NAMALWA (cell line): ENCODE measurements at places on chromosomes 13 and 19.

DNA sequence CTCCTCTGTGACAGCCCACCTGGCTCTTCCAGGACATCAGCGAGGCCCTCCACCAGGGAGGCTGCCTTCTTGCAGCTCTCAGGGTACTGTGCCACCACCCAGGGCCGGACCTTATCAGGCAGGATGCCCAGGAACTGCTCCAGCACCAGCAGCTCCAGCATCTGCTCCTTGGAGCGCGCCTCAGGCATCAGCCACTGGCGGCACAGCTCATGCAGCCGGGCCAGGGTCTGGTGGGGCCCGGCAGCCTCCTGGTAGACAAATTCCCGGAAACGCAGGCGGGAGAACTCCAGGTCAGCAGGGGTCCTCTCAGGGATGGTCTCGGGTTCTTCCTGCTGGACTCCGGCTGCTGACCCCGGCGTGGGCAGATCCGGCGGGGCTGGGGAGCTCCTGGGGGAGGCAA lies 8.2 kb downstream of the ZSCAN18 start:
- no peak for DNase-seq

GRCh38 chr13:48232420-48233045 lies 473 bp upstream of the ITM2B start:
- DNase-seq: no peak

- DNase-seq: no peak
Measured at GRCh38 chr13:44352202-44352601, 21.4 kb upstream of the SERP2 start.

- DNase-seq: no peak
Measured at GRCh38 chr13:46101484-46102254, 3.2 kb downstream of the CPB2 start.

- no peak for DNase-seq
Measured at GRCh38 chr13:95146486-95146885, 154.8 kb downstream of the ABCC4 start.

- DNase-seq: no peak
Measured at GRCh38 chr19:54523403-54523802, 20.8 kb downstream of the LAIR2 start.

- no peak for DNase-seq
Measured at GRCh38 chr19:33866696-33867095, 70.0 kb downstream of the KCTD15 start.

DNA sequence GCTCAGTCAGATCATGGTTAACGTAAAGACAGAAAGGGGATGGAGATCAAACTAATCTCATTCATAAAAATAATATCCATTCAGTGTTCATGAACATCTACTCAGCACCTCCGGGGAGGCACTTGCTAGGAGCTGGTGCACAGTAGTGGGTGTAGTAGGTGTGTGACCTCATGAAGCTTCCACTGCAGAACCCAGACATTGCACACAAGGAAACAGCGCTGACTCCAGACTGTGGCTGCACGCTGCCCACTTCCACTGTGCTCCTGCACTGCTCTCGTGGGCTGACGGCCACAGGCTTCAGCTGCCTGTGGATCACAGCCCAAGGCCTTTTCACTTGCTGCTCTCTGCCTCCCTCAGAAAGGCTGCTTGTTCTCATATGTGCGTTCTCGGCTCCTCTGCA lies 214.4 kb upstream of the ZNF507 start:
- DNase-seq: no peak

DNA sequence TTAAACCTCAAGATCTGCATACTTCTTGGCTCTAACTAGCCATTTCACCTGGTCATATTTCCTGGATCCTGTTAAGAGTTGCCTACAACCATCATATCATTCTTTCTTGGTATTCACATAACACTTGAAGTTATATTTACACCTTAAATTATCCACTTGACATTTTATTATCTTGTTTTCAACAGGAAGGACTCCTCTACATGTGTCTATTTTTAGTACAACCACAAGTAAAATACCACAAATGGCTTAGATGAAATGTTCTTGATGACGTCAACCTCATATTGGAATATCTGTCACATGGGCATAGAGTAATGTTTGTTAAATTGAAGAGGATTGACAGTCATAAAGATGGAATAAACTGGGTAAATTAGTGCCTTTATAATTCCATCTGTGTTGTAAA lies 9.4 kb downstream of the PCDH20 start:
- DNase-seq: no peak

GRCh38 chr19:40251244-40251643 lies 24.8 kb upstream of the CCNP start:
- no peak for DNase-seq

DNA sequence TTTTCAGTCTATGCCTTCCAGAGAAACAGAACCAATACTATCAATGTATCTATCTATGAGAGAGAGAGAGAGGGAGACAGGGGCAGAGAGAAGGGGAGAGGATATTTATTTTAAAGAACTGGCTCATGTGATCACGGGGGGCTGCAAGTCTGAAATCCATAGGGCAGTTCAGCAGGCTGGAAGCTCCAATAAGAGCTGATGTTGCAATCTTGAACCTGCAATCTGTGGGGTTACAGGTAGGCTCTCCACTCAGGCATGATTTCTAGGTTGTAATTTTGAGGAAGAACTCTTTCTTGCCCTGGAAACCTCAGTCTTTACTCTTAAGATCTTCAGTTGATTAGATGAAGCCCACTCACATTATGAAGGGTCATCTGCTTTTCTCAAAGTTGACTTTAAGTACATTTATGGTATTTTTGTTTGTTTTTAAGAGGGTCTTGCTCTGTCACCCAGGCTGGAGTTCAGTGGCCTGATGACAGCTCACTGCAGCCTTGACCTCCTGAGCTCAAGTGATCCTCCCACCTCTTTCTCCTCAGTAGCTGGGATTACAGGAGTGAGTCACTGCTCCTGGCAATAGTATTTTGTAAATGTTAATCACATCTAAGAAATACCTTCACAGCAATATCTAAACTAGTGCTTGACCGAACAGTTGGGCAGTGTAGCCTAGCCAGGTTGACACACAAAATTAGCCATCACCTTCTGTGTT lies 376.4 kb downstream of the FGF9 start:
- no peak for DNase-seq

GRCh38 chr13:96274046-96274445 lies 184.1 kb downstream of the HS6ST3 start:
- no peak for DNase-seq

DNA sequence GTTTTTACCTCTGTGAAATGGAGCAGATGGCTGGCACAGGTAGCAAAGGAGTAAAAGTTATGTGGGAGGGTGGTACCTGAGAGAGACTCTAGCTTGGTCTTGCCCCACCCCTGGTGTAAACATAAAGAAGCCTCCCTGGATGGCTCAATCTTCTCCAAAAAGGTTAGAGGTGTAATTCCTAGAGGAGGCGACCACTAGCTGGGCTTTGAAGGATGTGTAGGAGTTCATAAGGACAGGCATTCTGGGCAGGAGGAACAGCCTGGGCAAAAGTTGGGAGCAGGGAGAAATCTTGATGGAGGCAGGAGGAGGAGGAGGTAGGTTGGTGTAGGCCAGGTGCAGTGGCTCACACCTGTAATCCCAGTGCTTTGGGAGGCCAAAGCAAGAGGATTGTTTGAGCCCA lies 7.8 kb upstream of the ICAM4 start:
- DNase-seq: no peak

DNA sequence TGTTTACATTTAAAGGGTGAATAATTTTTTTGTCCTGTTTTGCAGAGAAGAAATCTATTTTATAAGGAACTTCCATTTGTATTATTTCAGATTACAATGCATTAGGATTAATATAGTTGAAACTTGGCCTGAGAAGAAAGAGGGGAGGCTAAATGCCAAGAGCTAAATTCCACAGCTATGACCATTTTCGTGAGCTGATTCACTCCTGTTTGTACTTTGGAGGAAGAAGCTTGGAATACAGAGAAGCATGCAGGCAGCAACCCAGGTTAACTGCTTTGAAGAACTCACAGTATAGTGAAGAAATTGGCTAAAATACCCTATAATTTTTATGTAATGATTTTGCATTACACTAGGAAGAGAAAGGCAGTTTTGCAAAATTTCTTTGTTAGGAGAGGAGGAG lies 309.4 kb upstream of the KLF12 start:
- DNase-seq: no peak

DNA sequence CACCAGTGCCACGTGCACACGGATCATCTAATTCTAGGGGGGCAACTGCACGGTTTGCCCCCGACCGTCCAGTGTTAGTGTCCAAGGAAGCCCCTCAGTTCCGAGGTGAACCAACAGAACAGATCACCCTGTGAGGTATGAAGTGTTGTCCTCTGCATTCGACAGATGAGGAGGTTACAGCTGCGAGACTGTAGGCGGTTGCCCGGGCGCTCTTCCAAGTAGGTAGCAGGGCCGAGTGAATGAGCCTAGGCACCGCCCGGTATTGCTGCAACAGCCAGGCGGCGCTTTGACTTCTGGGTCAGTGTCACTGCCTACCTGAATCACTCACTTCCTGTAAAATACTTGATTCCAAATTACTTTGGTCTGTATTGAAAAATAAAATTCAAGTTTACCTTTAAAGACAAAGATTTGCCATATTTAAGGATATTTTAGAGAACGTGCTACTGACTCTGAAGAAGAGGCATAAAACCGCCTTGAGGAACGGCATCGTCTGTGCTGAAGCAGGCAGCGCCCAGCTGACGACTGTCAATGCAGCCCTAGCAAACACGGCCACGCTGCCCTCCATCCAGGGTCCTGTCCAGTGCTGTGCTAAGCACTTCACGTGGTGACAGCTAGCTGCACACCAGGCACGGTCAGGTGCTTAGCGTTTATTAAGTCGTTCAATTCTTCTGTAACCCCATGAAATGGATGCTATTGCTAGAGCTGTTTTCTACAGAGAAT lies 19.3 kb upstream of the RASA3 start:
- DNase-seq: no peak

DNA sequence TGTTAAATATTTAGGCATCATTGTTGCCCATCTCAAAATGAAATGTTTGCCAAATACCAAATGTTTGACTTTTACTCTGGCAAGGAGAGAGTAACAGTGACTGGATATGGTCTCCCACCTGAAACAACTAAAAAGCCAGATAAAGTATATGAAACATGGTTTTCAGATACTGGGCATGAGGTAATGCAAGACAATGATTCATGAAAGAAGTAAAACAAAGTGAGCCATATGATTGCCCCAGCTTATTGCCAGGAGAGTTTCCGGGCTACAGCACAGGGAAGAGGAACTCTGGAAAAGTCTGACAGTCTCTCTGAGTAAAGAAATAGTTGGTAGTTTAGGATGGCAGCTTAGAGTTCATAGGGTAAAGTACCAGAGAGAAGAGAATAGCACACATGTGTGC lies 354.6 kb downstream of the DNAJC15 start:
- no peak for DNase-seq

- no peak for DNase-seq
Measured at GRCh38 chr13:51928231-51928630, 66.5 kb downstream of the CCDC70 start.

GRCh38 chr19:5844456-5845433 lies 5.2 kb upstream of the FUT6 start:
- no peak for DNase-seq

- no peak for DNase-seq
Measured at GRCh38 chr13:99861771-99862170, 109.8 kb downstream of the ZIC5 start.

DNA sequence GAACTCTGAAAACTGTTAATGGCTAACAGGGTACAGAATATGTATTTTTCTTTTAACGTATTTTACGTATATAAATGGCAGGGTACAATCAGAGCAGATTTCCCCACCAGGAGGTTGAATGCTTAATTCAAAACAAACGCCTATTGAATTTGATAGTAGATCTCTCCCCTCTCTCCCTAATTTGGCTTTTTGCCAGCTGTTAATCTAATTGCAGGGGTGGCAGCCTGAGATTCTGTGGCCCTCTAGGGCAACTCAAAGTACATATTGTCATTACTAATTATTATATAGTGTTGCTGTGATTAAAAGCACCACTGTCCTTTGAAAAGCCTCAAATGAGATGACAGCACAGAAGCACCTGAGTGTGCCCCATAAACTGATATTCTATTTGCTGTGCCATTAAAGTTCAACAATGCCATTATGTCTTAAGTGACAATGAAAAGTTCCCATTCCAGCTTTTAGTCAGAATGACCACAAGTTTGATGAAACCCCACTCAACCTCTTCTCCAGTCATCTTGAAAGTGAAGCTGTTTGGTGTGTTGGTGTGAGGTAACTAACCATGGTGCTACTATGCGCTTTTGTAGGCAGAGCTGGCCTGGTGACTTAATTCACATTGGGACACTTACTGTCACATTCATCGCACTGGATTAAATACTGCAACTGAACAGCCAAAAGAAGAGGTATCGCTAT lies 351.4 kb downstream of the KCNRG start:
- no peak for DNase-seq

DNA sequence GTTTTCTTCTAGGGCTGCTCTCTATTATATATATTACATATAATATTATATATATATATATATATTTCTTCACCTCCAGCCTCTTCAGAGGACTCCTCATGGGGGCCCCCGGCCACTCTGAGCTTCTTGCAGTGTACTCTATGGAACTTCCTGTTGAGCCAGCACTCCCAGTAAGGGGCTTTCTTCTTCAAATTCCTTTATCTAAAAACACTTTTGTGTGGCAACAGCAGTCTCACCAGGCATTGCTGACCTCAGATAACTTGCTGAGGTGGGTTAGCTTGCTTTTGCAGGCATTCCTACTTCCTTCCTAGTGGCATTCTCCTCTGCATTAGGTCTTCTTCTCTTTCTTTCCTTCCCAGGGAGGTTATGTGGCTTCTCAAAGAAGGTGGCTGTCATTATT lies 381.5 kb downstream of the MYO16 start:
- DNase-seq: no peak

DNA sequence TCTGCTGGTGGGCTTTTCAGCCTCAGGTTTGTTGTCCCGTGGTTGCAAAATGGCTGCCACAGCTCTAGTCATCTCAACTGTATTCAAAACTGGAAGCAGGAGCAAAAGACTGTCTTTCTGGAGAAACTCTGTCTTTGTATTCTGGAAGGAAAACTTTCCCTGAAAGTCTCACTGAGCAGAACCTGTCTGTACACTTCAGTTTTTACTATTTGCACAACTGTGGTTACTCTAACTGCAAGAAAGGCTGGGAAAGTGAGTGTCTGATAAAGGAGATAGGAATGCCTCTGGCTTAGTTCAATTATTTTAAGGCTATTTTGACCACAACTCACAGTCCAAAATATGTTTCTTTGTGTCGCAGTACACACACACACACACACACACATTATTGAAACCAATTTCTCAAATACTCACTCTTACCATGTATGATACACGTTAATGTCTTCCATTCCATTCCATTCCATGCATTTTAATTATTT lies 49.7 kb upstream of the EHD2 start:
- DNase-seq: no peak

GRCh38 chr19:17719730-17720400 lies 585 bp downstream of the MAP1S start:
- DNase-seq: no peak

DNA sequence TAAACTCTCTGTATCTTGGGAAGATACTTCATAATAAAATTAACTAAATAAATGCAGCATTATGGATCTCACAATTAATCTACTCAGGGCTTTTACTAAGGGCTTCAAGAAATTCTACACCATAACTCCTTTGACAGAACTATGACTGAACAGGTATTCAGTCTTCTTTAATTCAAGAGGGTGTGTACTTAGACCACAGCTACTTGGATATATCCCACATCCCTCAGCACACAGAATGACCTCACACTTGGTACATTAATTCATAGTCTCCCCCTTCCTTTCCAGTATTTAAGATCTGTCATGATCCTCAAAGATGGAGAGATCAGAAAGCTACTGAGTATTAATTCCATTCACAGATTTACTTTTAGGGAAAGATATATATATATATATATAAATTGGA lies 11.6 kb downstream of the DIAPH3 start:
- no peak for DNase-seq

- no peak for DNase-seq
Measured at GRCh38 chr19:46320559-46320958, 23.7 kb downstream of the HIF3A start.
